Stimulated activated naive CD4-positive, alpha-beta T cell (primary cell): ENCODE measurements at places on chromosomes 2 and 18.

GRCh38 chr2:126635281-126635680, 20.7 kb upstream of the GYPC start:
- no peak for DNase-seq

DNA sequence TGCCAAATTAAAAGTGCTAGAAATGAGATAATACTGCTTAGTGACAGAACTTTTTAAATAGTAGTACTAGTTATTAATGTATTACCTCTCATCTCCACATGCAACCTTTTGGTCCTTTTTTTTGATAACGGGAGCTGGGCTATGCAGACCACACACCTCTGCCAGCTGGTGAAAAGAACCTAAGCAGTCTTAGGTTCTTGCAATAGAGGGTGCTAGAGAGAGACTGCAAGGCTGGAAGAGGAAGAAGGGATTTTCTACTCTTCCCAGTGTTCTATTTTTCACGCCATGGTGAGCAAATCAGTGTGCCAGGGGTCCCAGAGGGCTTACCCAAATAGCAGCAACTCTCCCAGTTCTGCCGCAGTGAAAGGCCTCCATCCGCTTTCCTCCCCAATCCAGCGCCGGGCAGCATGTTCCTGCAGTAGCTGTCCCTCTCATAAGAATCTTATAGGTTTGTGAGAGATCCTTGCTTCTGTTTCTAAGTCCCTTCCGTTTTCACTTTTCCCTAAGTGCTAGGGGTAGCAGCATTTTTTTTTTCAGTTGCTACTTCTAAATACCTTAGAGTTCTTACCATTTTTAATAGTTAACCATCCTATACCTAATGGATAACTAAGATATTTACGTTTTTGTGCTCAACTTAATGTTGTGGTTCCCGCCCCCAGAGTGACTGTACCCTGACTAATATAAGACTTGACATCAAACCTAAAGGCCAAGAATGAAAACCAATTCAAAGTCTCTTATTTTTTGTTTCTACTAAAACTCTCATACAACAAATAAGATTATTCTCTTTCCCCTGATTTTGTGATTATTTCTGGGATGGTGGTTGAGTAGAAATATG, 69.4 kb upstream of the UBE2E3 start:
- DNase-seq = no peak

DNA sequence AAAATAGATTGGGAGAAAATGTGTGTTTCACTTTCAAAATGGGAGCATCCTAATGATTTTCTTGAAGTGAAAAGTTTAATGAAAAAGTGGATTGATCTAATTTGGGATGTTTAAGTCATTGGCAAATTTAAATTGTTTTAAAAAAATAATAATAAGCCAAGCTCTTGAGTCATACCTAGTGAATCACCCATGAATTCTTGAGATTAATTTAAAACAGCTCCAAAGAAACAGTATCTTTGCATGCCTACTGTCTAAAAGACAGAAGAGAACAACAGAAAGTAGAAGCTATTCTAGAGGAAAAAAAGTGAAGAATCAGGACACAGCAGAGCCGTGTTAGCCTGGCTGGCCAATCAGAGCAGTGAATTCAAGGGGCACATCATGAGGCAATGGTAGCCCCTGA, 7.7 kb downstream of the ACVR1C start:
- no peak for DNase-seq

GRCh38 chr2:75246441-75247167, 47.3 kb upstream of the TACR1 start:
- DNase-seq = no peak

- no peak for DNase-seq
These were observed 33.0 kb upstream of the CCDC150 start for GRCh38 chr2:196606516-196606915.

DNA sequence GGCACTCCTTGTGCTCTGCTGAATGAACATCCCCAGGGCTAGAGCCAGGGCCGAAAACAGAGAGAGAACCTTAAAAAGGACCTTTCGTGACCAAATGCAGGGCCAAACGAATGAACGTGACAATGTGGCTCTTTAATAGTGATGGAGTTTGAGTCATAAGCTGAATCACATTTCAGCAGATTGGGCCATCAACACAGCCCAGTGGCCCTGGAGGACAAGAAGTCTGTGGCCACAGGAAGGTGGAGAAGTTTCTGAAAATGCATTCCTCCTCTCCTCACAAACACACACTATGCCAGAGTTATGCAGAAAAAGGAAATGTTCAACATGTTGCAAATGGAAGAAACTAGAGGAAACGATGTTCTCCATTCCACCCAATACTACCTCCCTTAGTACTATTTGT, 415.8 kb downstream of the HRH4 start:
- DNase-seq = no peak

DNA sequence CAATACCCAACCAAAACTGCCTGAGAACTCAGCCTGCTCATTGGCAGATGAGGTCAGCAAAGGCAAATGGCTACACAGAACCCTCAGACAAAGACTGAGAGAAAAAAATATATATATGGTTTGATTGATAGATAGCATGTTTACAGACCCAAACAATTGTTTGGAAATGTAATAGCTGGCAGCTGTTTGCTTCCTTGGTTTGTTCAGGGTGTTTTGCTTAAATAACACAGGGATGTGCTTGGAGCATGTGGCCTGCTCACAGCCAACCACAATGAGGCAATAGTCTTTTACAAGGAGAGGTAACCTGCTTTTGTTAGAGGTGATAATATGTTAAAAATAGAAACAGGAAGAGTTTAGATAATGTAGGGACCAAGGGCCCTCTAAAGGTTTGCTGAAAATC, 84.5 kb downstream of the PDK1 start:
- DNase-seq = no peak
